ENCODE measurements at places on chromosomes 7 and 10. TPM values are rescaled to one million over a fixed set of nuclear protein-coding genes. Genes with fewer than 3 reads are reported as not detected.

DNA sequence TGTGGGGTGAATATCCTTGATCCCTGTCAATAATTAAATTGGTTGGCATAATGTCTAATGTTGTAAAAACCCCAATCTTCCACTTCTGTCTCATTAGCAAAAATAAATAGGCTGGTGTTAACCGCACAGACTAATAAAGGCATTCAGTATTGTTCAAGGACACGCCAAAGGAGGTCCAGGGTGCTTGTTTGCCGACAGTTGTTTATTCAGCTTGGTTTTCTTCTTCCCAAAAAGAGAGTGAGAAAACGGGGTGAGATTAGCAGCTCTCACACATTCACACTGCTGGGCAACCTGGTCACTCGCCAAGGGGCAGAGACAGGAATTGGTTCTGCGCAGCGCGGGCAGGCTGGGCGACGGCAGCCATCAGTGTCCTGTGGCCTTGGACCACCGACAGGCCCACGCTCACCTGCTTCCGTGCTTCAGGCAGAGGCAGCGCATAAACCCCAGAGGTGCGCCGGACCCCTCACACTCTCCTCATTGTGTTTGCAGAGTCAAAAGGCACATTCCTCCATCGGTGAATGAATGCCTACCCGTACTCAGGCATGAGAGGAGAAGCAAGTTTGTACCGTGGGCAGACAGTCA is 26.2 kb upstream of the LMBR1 start:
- DNase-seq: no peak

AFAP1L2 gene
- total RNA-seq: 14.0 TPM

DNA sequence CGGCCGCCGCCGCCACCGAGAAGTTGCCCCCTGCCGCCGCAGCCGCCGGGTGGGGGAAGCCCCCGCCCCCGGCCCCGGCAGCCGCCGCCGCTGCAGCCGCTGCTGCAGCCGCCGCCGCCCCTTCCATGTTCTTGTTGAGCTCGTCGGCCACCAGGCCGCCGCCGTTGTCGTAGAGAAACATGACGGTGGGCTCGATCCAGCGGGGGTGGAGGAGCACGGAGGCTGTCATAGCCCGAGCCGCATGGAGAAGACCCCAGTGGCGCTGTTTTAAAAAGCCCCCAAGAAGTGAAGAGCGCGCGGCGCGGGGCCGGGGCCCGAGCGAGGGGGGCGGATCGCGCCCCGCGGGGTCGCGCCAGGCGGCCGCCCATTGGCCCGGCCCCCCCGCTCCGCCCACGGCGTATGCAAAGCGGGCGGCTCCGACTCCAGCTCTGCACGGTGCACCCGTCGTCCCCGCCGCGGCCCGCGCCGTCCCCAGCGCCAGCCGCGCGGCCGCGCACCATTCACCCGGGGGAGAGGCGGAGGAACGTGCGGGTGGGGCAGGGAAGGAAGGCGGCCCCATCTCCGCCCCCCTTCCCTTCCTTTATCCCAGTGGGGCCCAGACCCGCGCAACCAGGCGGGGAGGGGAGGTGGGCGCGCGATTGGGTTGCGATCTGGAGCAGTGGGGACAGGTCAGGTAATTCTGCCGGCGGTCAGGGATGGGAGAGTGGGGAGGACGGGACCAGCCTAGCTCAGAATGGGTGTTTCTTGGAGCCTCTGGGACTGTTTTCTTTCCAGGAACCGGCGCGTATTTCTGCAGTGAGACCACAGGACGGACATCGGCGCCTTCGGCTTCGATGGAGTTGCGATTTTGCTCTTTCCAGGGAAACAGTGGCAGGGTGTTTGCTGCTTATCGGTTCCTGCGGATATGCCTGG is at the start of gene HOXA13:
TSS of gene HOXA13 (minus strand) at position 243 of the 912 bp plus-strand sequence. CDS start at position 229, 14 bp downstream.
- DNase-seq: peak; percentile 90

DNA sequence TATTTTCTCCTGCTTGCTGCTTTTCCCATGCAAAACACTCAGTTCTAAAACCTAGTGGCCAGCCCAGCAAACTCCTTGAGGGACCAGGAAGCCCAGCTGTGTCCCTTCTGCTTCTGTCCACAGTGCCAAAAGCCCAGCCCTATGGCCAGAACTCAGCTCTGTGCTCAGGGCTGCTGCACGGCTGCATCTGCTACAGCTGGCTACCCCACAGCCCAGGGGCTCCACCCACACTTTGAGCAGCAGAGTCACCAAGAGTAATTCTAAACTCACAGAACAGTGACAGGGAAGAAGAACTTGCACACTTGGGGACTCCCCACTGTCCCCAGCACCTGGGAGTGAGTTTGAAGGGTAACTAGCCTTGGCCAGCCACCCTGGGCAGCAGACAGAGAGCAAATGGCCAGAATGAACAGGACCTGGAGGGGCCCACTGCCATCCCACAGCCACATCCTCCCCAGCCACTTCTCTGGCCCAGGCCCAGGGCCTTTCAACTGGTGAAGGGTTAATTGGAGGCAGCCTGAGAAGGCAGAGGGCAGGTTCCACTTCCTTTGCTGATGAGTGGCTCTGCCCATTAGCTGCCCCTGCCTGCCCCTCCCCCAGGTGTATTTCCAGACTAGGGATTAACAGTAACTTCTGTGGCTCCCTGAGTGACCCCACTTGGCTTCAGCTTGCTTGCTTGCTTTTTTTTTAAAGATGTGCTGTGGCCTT is 28.1 kb upstream of the TRIM8 start:
- DNase-seq: peak; percentile 93

SLC13A4 gene
- total RNA-seq: 0.28 TPM

- no peak for DNase-seq
These were observed 40.4 kb upstream of the ABCB5 start for GRCh38 chr7:20574784-20575720.

- DNase-seq: no peak
These were observed 114.3 kb downstream of the SEMA3C start for GRCh38 chr7:80804589-80804988.

GRCh38 chr10:126380352-126381076 is 7.8 kb downstream of the ADAM12 start:
- DNase-seq: no peak
